ENCODE measurements at places on chromosomes 13 and 19.

- no peak for DNase-seq
Measured at GRCh38 chr19:801030-801860, 4.0 kb downstream of the PTBP1 start.

DNA sequence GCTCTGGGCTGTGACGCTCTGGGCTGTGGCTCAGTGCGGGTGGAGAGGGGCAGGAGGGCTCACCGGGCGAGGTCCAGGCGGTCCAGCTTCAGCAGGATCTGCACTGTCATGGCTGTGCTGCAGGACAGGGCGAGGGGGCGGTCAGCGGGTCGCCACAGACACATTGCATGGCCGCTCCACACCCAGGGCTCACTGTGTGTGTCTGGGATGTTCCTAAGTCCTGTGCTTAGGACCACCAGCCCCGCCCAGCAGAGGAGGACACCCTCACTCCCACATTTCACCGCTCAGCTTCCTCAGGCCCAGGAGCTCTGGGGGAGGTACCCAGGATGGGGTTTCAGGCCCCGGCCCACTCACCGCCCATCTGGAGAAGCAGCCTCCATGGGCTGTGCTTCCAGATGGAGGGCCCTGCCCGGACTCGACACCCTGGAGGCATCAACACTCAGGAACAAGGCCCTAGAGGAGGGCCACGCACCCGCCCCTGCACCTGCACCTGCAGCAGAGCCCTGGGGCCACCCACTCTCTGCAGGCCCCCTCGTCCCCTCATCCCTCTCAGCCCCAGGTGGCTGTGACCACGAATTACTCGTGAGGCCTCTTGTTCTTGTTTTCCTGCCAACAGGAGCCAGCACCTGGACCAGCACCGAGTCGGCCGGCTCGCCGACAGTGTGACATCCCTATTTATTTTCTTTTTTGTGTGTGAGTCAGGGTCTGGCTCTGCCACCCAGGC, 9.7 kb upstream of the CERS1 start:
- DNase-seq = no peak

- no peak for DNase-seq
Measured at GRCh38 chr13:99653526-99653925, 152.3 kb downstream of the TM9SF2 start.

DNA sequence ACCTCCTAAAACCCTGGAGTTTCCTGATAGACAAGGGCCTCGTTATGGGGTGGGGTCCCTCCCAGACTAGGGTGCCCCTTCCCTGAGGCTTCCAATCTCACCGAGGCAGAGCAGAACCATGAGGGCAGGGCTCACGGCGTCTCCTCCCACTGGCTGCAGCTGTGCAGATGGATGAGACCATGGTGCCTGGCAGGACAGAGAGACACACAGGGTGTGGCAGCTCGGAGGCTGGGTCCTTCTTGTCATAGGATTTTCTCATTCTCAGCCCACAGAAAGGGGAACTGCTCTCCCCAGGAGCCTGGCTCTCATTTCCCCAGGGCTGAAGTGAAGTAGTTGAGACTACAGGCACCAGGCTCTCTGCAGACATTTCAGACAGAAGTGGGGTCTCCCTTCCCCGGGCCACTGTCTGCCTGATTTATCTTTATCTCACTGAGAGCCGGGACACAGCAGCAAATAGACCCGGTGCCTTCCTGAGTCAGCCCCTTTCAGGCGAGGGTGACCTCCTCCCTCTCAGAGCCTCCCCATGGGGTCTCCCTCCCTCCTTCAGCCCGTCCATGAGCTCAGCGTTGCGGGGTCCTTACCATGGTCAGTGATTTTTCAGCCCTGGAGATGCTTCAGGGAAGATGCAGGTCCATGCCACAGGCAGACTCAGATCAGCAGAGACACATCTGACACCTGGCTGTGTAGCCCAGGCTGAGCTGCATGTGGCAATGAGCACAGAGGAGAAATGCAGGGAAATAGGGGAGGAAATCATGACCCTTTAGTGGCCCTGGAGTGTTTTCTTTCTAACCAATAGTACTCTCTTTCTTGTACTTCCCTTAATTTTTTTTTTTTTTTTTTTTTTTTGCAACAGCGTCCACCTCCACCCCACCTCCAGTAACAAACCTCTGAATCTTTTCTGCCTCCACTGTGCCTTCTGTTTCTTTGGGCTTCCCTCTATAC, at the start of gene LILRA5:
Gene LILRA5, minus strand, starts transcription at position 731 of the 942 bp plus-strand sequence. Its CDS starts 147 bp downstream, at position 584.
- peak; percentile 78 for DNase-seq

DNA sequence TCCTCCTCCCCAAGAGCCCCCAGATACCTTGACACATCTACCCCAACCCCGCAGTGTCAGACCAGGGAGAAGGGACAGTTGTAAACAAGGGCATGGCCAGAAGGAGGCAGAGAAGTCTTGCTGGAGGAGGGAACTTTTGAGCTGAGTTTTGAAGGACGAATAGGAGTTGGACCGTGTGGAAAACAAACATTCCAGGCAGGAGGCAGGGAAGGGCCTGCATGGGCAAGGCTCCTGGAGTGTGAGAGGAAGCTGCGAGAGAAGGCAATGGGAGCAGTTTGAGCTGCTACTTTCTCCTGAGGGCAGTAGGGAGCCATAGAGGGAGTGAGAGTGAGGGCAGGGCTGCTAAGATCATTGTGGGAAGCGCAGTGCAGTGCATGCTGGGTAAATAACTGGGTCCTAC, 23.3 kb downstream of the IL12RB1 start:
- no peak for DNase-seq

DNA sequence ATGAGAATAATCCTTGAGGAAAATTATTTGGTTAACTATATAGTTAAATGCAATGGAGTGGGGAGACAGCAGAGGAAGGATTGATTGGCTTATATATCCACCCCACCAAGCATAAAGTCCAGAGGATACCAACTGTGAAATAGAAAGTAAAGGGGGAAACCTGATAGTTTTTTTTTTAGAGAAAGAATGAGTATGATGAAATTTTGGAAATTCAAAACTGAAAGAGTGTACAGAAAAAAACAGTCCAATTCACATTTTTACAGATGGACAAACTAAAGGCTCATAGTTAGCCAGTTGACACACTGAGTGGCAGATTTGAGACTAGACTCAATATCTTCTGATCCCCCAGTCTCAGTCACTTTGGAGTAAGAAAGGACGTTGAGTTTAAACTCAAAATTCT, 51.1 kb downstream of the FNDC3A start:
- DNase-seq = no peak

GRCh38 chr19:54275951-54276350, 5.0 kb downstream of the LILRB2 start:
- DNase-seq = no peak

Measured in common myeloid progenitor, CD34-positive (primary cell).